ENCODE measurements at places on chromosomes 5 and 9. TPM values are rescaled to one million over a fixed set of nuclear protein-coding genes. Genes with fewer than 3 reads are reported as not detected.

Gene NINJ1
- 59.9 TPM for total RNA-seq

Gene GABRA1
- not detected for total RNA-seq

GRCh38 chr5:96546120-96546519, 113.1 kb upstream of the PCSK1 start:
- no peak for DNase-seq

DNA sequence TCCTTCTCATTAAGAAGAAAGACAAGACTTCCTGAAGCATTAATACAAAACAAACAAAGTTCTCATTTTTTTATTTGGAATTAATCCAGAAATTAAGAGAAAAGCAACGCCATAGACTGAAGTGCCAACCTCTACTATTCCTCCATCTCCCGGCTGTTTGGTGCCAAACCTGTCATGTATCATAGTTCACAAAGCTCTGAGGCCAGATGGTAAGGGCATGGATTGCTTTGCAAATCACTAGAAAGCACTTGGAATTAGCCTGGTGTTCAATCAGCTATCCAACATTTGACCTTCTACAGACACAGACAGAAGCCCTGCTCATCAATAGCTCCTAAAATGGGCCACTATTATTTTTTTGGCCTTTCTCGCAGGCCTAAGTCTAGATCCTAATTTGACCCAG, 33.8 kb downstream of the HTR1A start:
- DNase-seq, result no peak

Gene ANKRD33B
- 29.6 TPM for total RNA-seq

Gene PCDHGB3
- total RNA-seq, result 0.18 TPM

DNA sequence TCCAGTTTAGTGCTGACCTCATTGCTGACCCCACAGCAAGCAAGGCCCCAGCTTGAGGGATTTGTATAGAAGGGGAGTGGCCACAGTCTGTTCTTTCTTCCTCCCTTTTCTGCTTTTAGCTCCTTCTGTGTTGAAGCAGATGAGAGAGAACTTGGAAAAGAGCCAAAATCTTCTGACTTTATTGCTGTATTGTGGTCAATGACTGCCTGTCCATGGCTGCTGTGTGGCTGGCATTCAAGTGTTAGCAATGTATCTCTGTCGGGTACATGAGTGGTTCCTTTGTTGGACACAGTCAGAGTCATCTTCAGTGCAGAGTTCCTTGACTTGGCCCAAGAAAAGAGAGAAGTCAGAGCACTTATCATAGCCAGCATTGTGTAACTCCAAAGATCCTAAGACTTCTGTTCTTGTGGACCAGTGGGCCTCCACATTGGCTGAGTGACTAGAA, 154.1 kb downstream of the LRRC70 start:
- no peak for DNase-seq

DNA sequence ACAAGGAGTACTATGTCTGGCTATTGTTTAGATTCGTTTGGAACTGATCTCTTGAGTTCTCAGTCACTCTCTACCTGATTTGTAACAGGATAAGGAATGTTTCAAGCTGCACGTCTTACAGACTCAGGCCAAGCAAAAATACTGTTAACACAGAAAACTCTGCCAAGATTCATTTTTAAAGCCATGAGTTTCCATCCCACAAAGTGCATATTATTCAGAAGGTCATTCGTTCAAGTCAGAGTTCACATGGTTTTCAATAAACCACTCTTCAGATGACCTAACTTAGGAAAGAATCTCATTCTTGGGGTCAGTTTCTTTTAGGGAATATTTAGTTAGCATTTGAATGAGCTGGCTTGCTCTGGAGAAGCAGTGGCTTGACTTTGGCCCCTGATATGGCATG, 49.3 kb downstream of the F2R start:
- no peak for DNase-seq

Gene FAM221B
- total RNA-seq, result not detected

GRCh38 chr9:93929231-93929630, 25.9 kb downstream of the BARX1 start:
- no peak for DNase-seq

DNA sequence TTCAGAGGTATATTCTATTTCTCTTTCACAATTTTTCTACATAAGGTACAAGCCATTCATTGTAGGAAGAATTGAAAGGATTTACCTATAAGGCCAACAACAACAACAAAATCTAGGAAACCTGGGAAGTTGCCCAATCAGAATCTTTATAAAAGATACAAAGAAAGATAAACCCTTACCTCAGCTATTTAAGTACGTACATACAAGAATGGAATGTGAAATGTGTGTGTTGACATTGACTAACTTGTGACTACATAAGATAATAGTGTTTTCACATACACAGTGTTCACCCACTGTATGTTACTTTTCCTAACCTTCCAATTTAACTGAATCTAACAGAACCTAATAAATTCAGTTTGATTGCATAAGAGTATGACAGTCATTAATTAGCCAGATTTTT, 154.1 kb downstream of the ADAMTS6 start:
- DNase-seq, result no peak

- no peak for DNase-seq
These were observed 109.7 kb downstream of the MSX2 start for GRCh38 chr5:174834081-174834480.

DNA sequence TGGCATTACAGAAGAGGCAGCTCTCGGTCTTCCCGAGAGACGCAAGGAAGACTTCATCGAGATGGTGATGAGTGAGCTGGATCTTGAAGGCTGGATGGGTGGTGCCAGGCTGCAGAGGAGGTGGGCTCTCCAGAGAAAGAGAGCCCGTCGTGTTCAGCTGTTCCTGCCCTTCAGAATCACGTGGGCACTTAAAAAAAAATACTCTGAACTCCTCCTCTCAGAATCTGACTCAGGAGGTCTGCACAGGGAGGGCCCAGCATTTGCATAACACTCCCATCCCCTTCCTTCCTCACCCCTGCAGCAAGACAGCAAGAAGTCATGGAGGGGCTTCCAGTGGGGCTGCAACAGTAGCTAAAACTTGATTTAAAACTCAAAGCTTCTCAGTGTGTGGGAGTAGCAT, 203.0 kb downstream of the ATPSCKMT start:
- DNase-seq, result no peak

DNA sequence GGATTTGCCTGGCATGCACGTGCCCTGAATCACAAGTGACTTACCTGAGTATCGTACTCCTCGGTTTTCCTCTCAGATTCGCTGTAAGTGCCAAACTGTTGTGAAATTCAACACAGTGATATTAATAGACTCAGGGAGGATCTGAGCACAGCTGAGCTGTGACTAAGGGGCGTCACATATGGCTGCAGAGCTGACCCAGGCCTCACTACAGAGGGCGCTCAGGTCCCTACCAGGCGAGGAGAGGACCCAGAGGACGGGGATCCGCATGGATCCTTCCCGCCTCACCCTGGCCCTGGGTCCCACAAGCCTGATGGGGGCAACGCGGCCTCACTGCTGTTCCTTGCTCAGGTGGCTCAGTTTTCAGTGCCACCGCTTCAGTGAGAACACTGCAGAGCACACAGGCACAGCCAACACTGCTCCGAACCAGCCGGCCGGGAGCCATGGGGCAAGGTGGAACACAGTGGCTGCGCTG, 20.1 kb downstream of the CLPTM1L start:
- DNase-seq, result peak; percentile 31

GRCh38 chr9:29659736-29660135, 2086.5 kb upstream of the C9orf72 start:
- DNase-seq, result no peak

DNA sequence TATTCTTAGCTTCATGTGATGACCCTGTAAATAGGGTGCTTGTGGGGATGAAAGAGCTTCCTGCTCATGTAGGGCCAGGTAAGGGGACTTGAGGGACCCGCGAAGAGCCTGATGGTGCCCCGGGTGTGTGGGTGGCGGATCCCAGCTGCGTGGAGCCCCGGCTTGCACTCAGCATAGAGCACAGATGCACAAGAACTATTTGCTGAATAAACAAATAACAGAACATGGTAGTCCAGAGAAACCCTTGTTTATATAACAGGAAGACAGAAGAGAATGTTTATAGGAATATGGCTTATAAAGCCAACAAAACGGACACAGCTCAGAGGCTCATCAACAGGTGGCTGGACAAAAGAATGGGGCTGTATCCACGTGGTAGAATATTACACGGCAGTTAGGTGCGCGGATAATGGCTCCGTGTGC, 106.9 kb upstream of the COL5A1 start:
- DNase-seq, result no peak

DNA sequence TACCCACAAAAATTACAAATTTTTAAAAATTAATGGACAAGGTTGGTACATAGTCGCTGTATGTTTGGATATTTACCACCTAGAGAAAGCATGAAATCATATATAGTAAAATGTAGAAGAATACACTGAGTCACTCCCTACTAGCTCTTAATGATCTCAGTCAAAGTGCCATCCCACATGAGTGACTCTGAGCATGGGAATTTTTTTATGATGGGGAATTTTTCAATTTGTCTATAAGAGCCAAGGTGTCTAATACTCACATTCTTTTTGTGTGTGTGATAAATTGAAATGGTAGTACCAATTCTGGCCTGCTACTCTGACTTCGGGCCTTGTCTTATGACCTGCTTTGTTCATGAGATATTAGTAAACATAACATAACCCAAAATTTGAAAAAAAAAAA, 483.2 kb downstream of the CDH10 start:
- no peak for DNase-seq

Gene PCDHGA5
- total RNA-seq, result 0.11 TPM

Gene IFNE
- total RNA-seq, result not detected

DNA sequence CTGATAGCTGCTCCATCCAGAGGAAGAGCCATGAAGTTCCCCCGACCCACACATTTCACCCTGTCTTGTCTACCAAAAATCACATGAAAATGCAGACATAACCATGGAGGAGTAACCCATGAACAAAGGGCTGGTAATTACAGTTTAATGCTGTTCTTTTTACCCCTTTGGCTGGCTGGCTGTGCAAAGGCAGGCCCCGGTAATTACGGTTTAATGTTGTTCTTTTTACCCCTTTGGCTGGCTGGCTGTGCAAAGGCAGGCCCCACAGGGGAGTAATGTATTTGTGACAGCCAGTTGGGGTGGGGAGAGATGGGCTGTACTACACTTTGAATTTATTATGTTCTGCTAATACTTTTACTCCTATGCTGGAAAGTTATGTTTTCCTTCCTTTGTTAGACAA, 41.7 kb downstream of the PIK3R1 start:
- DNase-seq, result no peak

- DNase-seq, result no peak
These were observed 433.4 kb upstream of the TNC start for GRCh38 chr9:115551396-115551795.

Gene SHC3
- total RNA-seq, result not detected

Gene IFNA6
- total RNA-seq, result not detected

- no peak for DNase-seq
These were observed 459.7 kb downstream of the BNC2 start for GRCh38 chr9:16410601-16411280.

GRCh38 chr9:69454321-69454720, 129.3 kb downstream of the ENTREP1 start:
- no peak for DNase-seq

- no peak for DNase-seq
These were observed 701.0 kb downstream of the NR2F1-AS1 start for GRCh38 chr5:92879806-92880543.

DNA sequence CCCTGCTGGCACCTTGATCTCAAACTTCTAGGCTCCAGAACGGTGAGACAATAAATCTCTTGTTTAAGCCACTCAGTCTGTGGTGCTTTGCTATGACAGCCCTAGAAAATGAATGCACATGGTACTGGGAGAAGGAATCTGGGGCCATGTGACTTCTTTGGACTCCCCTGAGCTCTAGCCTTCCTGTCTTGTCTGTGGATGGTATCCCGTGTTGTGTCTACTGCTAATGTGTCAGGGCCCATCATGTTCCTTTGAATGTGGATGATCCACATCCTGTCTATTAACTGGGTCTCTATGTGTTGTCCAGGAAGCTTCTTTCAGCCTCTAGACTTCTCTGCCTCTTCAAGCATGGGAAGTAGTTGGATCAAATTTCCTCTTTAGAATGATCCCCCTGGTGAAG, 25.1 kb downstream of the IL7R start:
- DNase-seq, result no peak

Gene LSM11
- total RNA-seq, result 7.8 TPM

DNA sequence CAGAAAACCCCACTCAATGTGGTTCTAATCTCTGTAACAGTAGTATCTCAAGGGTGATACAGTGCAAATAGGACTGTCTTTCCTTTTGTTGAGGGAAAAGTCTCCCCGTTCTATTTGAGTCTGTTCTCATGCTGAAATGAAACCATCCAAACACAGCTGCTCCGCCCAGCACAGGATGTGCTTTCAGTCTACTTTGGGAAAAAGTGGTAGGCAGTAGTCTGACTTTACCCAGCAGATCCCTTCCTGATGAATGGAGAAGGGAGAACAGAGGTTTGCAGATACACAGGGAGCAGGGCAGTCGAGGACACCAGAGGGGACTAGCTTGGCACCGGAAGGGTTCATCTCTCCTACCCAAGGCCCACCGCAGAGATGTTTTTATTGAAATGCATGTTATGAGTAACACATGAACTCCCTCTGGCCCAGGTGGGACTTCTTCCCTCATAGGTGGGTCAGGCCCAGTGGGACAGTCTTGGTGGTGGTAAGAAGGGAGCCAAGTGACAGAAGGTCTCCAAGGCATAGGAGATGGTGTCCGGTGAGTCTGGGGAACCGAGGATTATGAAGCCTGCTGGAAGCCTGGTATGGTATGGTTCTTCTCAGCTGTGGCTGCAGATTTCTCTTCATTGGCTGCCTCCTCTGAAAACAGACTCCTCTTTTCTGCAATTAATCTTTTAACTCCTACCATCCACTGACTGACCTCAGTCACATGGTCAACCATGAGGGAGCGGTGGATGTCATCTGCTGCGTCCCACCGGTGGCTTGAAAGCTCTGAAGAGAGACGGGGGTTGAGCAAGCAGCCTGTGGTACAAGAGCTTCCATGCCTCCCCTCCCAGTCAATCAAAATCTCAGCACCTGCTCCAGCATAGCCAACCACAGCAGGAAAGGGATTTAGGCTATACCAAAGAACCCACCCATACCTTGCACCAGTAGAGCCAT, 3.0 kb downstream of the EIF4EBP3 start:
- DNase-seq, result no peak

DNA sequence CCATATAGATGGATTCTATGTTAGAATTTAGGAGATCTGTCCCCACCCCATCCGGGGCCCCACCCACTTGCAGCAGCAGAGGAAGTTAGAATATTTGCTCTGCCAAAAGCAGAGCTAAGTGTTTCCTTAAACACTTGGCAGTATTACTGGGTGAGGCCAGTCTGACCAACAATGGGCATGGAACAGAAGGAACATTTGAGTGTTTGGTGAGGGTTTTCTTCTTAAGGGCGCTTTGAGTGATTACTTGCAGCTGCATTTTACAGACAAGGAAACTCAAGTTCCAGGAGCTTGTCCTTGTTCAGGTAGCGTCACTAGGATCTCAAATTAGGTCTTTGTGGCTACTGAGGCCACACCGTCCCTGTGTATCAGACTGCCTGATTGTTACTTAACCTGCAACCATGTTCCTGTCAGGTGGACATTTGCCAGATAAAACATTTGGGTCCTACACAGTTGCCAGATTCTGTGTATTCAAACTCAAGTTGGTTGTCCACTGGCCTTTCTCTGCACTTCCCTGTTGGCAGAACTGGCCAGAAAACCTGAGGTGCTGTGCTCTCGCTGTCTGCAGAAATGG, 59.3 kb downstream of the SLC46A2 start:
- DNase-seq, result no peak

- no peak for DNase-seq
These were observed 185.6 kb upstream of the NR3C1 start for GRCh38 chr5:143588933-143589662.

All from CD8-positive, alpha-beta memory T cell (primary cell).